ENCODE measurements at places on chromosomes 3 and 15.

GRCh38 chr15:73681856-73682599 is 2.2 kb upstream of the CD276 start:
- no peak for DNase-seq

- no peak for DNase-seq
Measured at GRCh38 chr15:73727330-73727976, 25.7 kb downstream of the INSYN1 start.

GRCh38 chr3:111331306-111331705 is 210.7 kb upstream of the CD96 start:
- DNase-seq = no peak

DNA sequence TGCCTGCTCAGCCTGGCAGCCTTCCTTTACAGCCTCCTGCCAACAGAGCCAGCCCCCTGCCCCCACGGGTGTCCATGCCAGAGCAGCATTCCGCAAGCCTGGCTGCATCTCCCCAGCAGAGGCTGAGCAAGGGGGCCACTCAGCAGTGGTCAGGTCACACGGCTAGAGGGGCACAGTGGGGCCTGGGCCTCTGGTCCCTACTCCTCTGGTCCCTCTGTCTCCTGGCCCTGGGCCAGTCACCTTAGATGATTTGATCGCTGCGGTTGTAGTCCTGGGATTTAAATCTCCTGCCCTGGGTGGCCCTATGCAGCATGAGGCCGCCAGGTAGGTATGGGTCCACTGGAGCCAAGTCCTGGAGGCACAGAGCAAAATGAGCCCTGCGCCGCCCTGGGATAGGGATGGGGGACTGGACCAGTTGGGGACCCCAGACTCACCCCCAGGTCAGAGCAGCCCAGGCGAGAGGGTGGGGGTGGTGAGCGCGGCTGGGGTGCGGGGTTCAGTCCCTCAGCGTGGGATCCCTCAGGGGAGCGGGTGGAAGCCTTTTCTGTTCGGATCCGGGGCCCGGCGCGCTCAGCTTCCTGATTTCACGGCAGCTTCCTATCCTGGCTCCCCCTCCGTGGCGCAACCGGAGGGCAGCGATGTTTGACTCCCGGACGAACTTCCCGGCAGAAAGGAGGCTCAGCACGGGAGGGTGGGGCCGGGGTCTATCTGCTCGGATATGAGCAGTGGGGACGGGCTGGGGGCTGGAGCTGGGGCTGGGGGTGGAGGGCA is at the start of gene ZBTB47:
Gene ZBTB47, plus strand, starts transcription at position 138 of the 771 bp plus-strand sequence. CDS start 4,659 bp downstream, outside the sequence.
- no peak for DNase-seq

DNA sequence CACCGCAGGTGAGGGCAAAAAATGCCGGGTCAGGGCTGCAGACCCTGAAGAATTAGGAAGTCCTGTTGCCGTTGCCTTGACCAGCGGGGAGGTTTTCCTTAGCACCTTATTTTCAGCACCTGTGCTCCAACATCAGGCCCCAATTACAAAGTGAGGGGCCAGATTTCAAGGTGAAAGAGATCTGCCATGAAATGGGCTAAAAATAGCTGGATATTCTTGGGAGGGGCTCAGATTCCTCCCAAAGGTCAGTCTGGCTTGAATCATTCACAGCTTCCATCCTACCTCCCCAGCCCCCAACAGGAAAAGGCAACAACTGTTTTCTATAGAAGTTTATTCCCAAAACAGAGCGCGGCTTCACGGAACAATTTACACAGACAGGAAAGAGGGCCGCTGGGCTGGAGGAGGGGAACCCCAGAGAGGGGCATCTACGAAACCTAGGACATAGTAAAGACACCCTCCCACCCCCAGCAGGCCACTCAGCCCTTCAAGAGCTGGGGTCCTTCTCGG is 941 bp upstream of the SLC26A6 start:
- DNase-seq = no peak

DNA sequence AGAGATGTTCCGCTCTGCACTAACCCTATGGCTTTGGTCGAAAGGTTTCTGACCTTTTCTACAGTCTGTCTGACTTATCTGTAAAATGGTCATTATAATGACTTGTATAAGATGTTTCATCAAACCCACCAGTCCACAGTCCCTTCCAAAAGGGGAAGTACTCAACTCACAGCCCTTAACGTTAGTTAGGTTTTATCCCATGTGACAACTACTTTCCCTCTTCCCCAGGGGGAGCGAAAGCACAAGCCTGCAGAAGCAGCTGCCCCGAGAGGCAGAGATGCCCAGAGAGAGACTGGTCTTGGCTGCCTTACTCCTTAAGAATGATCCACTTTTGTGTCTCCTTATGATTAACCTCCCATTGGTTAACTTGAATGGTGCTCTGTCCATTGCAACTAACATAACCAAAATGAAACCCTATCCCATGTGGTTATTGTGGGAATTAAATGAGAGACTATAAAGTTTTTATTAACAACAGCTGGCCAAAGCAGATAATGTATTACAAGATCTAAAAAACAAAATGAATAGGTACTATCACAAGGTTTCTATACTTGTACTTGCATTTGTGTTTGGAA is 6.4 kb downstream of the ASTE1 start:
- DNase-seq = no peak

- no peak for DNase-seq
Measured at GRCh38 chr15:55742498-55742926, 440 bp downstream of the PRTG start.

GRCh38 chr3:77869423-77869822 is 829.5 kb downstream of the ROBO2 start:
- DNase-seq = no peak

DNA sequence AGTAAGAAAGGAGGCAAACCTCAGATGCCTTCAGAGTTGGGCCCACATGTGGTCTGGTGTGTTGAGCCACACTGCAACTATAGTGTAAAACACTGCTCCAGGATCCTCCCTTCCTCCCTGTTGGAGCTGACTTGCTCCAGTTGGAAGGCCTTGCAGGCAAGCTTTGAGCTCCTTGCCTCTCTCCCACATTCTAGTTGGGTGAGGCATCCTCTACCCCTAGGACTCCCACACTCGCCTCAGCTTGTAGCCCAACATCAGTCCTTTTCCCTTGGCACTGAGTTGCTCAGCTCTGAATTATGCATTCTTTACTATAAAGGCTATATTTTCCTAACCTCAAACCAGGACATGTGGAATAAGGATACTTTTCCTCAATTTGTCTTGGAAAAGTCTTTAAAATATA is 143.9 kb downstream of the NECTIN3 start:
- no peak for DNase-seq

DNA sequence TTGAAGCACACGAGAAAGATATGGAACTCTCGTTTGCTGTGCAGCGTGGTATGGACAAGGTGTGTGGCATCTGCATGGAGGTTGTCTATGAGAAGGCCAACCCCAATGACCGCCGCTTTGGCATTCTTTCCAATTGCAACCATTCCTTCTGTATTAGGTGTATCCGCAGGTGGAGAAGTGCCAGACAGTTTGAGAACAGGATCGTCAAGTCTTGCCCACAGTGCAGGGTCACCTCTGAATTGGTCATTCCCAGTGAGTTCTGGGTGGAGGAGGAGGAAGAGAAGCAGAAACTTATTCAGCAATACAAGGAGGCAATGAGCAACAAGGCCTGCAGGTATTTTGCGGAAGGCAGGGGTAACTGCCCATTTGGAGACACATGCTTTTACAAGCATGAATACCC is 1.2 kb downstream of the MKRN3 start:
- no peak for DNase-seq

GRCh38 chr3:194905696-194906095 is 220.0 kb downstream of the FAM43A start:
- DNase-seq = no peak

DNA sequence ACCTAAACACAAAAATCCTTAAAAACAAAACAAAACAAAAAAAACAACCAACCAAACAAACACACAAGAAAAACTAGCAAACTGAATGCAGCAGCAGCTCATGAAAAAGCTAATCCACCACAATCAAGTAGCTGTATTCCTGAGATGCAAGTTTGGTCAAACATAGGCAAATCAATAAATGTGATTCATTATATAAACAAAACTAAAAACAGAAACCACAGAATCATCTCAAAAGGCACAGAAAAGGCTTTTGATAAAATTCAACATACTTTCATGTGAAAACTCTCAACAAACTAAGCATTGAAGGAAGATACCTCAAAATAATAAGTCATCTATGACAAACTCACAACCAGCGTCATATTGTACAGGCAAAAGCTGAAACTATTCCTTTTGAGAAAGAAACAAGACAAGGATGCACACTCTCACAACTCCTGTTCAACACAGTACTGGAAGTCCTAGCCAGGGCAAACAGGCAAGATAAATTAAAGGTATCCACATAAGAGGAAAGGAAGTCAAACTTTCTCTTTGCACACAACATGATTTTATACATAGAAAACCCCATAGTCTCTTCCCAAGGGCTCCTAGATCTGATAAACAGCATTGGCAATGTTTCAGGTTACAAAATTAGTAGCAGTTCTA is 495.1 kb upstream of the SGO1 start:
- DNase-seq = no peak

DNA sequence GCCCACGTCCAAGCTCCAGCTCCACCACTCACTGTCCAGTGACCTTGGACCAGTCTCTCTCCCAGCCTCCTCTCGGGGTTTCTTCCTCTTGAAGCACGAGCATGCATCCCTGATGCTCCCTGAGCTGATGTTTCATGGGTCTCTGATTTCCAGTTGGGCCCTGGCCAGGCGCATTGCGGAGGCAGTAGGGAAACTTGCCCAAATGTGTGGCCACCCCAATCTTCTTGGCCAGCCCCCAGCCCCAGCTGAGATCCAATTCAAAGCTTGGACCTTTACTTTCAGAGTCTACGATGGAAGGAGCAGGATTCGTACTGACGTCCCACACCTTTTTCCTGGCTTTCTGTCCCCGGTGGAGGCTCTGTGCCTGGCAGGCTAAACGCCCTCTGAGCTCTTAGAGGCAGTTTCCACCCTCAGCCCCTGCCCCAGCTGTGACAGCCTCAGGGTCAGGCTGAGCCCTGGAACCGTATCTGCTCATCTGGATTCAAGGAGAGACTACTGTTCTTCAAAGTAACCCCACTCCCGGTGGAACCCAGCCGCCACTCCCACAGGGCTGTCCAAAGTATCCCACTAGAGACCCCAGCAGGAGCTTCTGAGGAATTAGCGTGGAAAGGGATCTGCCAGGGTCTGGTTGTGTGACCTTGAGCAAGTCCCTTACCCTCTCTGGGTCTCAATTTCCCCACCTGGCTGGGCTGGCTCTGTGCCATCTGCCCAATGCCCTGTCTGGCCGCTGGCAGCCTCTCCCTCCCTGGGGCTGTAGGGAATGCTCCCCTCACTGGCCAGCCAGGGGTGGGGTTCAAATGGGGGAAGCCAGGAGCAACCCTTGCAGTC is 37.4 kb downstream of the CPN2 start:
- DNase-seq = no peak

DNA sequence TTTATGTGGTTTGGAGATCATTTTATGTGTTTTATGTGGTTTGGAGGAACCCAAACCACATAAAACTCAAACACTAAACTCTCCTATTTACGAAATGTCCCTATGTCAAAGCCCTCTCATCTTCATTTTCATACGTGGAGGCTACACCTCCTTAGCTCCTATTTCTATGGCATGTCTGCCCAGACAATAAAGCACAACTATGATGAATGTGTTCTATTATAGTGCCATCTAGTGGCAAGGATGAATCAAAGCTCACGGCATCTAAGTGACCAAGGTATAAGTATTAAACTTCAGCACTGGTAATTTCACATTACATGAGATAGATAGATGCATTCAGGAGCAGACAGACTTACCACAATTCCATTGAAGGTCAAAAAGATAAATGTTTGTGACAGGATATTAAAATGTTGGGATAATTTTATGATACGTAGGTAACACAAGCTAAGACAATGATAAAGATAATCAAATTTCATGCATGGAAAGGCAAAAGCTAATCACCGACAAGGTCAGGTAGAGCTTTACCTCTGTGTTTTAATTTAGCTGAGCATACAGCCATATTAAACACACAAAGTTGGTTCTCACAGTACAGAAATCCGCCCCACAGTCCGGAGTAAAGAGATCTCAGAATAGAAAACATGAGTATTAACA is 130.6 kb upstream of the FHIT start:
- DNase-seq = no peak

DNA sequence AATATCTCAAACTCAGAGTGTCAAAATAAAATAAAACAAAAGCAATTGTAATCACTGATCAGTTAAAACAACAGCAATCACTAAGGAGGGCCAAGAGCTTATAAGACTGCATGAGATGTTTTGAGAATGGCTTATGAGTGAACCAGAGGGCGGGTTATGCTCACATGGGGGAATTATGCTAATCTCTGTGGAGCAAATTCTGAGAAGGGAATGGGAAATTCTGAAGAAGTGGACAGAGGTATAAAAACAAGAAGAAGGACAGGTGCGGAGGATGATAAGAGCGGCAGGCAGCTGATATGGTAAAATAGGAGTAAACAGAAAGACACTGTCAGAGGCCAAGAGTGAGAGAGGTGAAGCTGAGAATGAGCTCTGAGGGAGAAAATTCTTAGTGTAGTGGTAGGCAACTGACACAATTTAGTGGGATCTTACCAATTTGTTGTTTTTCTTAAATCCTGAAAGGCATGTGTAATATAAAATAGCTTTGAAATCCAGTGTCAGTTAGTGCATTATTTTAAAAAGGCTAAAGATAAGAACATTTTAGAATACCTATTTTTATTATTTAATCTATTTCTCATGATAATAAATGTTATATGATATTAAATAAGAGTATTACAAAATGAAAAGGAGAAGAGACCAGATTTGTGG is 133.8 kb downstream of the SPATA16 start:
- DNase-seq = no peak

DNA sequence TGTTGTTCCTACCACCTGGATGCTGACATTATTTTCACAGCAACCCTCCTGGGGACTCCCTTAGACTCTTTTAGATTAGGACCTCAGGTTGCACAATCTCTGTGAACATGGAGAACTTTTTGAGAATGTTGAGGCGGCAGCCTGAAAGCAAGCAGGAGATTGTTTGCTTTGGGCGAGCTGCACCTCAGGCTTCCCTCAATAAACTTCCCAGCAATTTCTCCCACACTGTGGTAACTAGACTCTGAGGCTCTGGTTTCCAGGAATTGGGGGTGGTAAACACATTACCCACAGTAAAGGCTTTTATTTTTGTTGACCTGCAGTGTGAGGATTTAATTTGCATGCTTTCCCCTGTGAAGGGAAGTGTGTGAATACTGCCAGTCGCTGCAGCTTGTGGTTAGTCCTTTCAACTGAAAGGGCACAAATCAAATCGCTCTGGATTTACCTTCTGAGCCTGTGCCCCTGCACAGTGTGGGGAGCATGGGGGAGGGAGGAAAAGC is 35.2 kb upstream of the SIAH2 start:
- no peak for DNase-seq

All from T-helper 1 cell (primary cell).